ENCODE measurements at places on chromosomes 4 and X.
A peak's percentile ranks its signal among the peaks of the same experiment; 100 is the strongest.

DNA sequence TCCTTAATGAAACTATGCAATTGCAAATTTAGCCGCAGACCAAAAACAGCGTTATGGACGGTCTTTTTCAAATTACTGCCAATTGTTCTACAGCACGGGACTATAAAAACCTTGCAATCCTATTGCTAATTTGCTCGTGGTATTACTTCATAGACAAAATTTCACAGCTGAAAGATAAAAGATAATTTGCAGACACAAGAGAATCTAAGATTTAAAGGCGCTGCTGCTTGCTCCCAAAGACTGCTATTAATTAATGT lies 1.4 kb upstream of the CAMK2D start:
- no peak for DNase-seq

- no peak for DNase-seq
Observed at GRCh38 chrX:153490217-153490930, 4.4 kb upstream of the BGN start.

DNA sequence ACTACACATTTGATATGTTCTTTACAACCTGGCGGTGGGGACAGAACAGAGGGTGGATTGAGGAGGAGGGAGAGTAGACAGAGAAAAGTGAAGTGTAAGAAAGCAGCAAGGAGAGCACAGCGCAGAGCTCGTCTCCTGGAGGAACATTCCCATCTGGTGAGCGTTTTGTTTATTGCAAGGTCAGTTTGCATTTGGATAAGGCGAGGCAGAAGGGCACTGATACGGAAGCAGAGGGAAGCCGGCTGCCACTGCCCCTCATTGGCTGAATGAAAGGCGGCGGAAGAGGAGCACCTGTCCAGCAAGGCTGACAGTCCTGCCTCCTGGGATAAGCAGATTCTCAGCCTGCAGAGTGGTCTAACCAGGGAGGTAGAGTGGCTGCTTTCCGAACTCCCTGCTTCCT lies 83.2 kb downstream of the GPR143 start:
- DNase-seq: peak; percentile 23

GRCh38 chr4:75821216-75821615 lies 81.0 kb downstream of the PPEF2 start:
- DNase-seq: no peak

DNA sequence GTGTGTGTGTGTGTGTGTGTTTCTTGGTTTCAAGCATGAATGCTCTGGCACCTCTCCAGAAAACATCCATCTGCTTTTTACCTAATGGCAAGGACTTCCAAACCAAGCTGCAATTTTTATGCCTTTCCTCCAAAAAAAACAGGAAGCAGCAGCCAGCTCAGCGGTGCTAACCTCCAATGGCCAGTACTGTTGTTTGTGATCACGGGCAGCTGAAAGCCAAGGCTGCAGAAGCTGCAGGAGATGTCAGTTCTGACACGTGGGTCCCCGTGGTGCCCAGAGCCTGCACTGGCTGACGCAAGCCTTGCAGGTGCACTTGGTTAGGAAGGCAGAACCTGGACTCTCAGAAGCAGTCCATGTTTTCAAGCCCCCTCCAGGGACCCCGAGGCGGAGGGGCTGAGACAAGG lies 313.6 kb upstream of the DDX53 start:
- no peak for DNase-seq
